Mononuclear cell (primary cell): ENCODE measurements at places on chromosomes 16 and 17. TPM values are rescaled to one million over a fixed set of nuclear protein-coding genes. Genes with fewer than 3 reads are reported as not detected.

The PMP22 gene
- total RNA-seq = 2.0 TPM

The OR1A1 gene
- not detected for total RNA-seq

The TMEM132E gene
- total RNA-seq = not detected

The ALOX12B gene
- total RNA-seq = not detected

The CCDC182 gene
- not detected for total RNA-seq

The RNF166 gene
- 130 TPM for total RNA-seq

The ODAD4 gene
- not detected for total RNA-seq

The SLC38A8 gene
- total RNA-seq = not detected

The MYO19 gene
- 36.8 TPM for total RNA-seq

The CDK3 gene
- 1.8 TPM for total RNA-seq

The TAC4 gene
- total RNA-seq = not detected

The HBA2 gene
- 22.1 TPM for total RNA-seq

The RRAD gene
- total RNA-seq = 1.3 TPM

The ADAMTS18 gene
- total RNA-seq = not detected

The KRT17 gene
- total RNA-seq = 0.42 TPM

The KRT33A gene
- not detected for total RNA-seq

The TSNAXIP1 gene
- 0.42 TPM for total RNA-seq

The PNMT gene
- not detected for total RNA-seq

The ABI3 gene
- 6.3 TPM for total RNA-seq

The SNAI3 gene
- 6.0 TPM for total RNA-seq

The SYNRG gene
- total RNA-seq = 46.7 TPM

The SALL1 gene
- not detected for total RNA-seq

The CES5A gene
- total RNA-seq = not detected

The GP1BA gene
- total RNA-seq = 4.2 TPM

The CCL5 gene
- 139 TPM for total RNA-seq
